Karpas-422 (cell line): ENCODE measurements at places on chromosomes 5 and 9.
A peak's percentile ranks its signal among the peaks of the same experiment; 100 is the strongest.

DNA sequence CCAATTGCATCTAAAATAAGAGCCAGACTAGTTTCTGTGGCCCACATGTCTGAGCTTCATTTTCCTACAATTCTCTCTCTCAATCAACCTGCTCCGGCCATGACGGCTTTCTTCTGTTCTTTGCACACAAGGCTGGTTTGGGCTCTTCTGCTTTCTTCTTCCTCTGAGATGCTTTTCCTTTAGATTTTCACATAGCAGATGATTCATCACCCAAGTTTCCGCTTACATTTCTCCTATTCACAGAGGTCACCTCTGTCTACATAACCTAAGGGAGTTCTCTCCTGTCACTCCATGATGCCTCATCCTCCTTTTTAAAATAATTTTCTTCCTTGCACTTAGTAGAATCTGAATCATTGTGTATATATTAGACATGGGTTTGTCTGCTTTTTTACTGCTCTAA is 334.6 kb upstream of the TUSC1 start:
- DNase-seq: peak; percentile 63

DNA sequence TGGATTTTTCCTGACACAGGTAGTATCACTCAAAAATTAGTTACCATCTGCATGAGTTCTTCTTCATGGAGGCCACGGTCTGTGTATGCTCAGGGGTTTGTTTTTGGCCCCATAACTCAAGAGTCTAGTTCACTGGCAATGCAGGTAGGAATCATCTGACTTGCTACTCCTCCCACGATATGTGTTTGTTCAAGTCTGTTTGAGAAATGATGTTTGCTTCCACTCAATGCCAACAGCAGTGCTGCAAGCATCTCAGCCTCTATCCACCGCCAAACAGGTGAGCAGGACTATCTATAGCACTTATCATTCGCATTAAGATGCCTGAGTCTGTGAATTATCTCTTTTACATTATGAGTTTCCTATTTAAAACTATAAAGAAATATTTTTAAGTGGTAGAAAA is 264.8 kb upstream of the PTGER4 start:
- no peak for DNase-seq

DNA sequence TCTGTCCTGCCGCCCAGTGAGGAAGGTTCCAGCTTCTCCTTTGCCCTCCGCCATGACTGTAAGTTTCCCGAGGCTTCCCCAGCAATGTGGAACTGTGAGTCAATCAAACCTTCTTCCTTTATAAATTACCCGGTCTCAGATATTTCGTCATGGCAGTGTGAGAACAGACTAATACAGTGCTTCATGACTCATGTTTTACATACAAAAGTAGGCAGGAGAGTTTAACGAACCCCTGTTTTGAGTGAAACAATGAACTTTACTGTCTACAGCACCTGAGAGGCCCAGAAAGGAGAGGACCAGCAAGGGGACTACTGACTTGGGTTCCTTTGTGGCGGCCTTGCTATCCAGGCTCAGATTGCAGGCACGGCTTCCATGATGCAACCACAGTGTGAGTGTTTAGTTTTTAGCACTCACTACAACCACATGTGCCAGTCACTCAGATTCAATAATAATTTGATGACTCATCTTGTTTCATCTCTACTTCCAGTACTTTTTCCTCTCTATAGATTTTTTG is 139.1 kb upstream of the CLINT1 start:
- no peak for DNase-seq

- DNase-seq: no peak
These were observed 5.2 kb downstream of the F2R start for GRCh38 chr5:76720988-76721569.

GRCh38 chr9:132407196-132407595 is 556 bp upstream of the TTF1 start:
- no peak for DNase-seq

GRCh38 chr9:76751001-76751400 is 13.2 kb upstream of the PCA3 start:
- DNase-seq: no peak

- no peak for DNase-seq
These were observed 18.9 kb downstream of the CLPTM1L start for GRCh38 chr5:1325870-1326531.

DNA sequence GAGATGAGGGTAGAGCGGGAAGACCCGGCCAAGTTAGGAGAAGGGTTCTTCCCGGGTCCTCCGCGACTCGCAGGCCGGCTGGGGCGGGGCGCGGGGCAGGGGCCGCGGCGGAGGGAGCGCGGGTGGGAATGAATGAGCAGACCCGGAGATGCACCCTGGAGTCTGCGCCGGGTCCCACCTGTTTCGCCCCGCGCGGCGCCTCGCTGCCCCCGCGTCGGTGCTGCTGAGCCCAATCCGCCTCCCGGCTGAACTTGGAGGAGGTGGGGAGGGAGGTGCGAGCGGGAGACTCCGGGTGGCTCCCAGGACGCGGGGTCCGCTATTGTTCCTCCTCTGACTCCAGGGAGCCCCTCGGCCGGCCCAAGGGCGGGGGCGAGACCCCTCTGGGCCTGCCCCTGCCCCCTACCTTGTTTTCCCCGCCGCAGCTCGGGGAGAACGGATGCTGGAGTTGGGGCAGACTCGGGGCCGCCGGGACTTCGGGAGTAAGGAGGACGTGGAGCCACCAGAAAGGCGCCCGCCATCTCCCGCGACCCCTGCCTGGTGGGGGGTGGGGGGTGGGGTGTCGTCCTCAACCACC is 659 bp downstream of the RAI14 start:
- no peak for DNase-seq

- no peak for DNase-seq
These were observed 642.0 kb downstream of the KIF4B start for GRCh38 chr5:155655569-155655968.

DNA sequence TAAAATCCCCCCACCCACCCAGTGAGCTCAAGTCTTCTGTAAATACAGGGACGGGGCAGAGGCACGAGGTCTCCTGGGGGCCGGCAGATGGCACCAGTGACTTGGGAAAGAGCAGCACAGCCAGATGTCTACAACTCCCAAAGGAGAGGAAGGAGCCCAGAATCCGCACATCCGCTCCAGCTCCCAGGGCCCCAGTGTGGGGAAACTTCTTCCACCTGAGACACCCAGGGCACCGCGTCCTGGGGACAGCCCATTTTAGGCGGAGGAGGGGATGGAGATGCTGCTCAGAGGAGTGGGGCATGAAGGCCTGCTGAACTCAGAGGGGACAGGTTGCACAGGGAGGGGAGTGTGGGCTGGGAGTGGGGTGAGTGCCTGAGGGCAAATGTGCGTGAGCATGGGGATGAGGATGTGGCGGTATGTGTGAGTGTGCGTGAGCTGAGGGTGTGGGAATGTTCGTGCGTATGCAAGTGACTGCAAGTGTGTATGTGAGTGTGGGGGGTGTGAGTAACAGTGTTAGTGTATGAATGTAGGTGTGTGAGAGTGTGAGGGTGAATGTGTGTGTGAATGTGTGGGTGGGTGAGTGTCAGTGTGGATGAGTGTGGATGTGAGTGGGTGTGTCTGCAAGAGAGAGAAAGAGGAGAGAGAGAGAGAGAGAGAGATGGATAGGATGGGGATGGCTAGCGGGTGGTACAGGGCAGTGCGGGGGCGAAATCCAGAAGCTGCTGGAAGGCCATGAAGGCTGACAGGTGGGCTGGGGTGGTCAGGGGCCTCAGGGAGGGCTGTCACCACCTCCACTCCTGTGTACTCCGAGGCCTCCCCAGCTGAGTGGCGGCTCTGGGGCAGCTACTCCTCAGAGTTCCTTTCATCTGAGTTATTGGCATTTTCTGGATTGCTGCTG is 63.5 kb downstream of the DUSP1 start:
- DNase-seq: peak; percentile 56

- no peak for DNase-seq
These were observed 32.6 kb upstream of the PRRC2B start for GRCh38 chr9:131361202-131361833.

- no peak for DNase-seq
These were observed 205.2 kb upstream of the ADCY2 start for GRCh38 chr5:7190712-7191250.

DNA sequence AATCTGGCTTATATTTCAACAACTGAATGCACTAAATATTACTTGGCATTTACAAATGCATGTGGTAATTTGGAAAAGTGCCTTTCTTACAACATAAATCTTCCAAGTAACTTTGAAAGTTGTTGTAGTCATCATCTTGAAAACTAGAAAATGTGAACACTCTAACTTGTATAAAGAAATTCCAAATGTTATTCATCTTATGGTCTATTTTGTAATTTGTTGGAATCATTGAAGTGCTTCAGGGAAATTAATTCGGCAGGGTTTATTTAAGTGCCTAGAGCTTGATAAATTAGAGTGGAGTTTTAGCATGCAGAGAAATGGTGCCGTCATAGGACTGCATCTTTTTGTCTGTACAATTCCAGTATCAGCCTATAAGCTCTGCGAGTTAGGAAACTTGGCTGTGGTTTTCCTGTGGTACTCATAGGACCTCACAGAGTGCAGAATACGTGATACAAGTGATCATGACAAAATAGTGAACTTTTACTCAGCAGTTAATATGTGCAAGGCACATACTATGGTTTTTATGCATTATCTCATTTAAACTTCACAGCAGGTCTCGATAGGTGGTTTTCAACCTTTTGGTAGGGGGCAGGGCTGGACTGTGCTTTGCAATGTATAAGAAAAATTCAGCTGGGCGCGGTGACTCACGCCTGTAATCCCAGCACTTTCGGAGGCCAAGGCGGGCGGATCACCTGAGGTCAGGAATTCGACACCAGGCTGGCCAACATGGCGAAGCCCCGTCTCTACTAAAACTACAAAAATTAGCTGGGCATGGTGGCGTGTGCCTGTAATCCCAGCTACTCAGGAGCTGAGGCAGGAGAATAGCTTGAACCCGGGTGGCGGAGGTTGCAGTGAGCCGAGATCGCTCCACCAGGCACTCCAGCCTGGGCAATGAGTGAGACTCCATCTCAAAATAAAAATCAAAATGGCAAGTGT is 79.6 kb downstream of the RAI14 start:
- no peak for DNase-seq

GRCh38 chr5:107779437-107779836 is 108.7 kb upstream of the EFNA5 start:
- DNase-seq: no peak

- DNase-seq: no peak
These were observed 138.7 kb downstream of the SNX18 start for GRCh38 chr5:54656261-54656728.

DNA sequence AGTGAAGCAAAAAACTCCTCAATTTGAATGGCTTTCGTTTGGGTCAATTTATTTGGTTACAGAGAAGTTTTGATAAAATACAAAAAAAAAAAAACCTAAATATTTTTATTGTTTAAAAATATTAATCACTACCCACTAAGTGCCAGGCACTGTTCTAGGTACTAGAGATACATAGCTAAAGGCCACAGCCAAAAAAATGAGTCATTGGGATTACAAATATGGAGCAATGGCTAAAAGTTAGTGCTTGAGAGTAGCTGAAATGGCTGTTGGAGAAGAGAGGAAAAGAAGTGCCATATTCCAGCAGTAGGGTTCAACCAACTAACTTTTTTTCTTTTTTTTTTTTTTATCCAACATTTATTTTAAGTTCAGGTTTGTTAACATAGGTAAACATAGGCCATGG is 130.1 kb upstream of the PTGER4 start:
- no peak for DNase-seq

DNA sequence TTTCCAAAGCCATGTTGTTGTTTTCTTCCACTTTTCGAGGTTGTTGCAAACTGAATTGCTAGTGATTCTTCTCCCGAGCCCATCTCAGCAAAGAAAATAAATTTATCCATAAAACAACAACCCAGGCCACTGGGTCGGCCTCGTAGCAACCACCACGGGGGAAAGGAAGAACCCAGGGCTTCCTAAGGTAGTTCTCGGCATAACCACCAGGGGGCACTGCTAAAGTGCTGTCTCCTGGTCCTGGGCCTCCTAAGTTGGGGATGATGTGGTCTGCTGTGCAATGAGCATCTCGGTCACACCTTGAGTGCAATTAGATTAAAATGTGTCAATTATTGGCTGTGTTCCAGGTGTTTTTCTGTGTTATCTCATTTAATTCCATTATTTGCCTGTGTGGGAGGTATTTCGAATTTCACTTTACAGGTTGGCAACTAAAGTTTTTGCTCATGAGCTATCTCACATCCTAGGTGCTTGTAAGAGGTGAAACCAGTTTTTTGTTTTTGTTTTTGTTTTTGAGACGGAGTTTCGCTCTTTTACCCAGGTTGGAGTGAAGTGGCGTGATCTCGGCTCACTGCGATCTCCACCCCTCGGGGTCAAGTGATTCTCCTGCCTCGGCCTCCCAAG is 102.8 kb upstream of the DAP start:
- DNase-seq: peak; percentile 90

DNA sequence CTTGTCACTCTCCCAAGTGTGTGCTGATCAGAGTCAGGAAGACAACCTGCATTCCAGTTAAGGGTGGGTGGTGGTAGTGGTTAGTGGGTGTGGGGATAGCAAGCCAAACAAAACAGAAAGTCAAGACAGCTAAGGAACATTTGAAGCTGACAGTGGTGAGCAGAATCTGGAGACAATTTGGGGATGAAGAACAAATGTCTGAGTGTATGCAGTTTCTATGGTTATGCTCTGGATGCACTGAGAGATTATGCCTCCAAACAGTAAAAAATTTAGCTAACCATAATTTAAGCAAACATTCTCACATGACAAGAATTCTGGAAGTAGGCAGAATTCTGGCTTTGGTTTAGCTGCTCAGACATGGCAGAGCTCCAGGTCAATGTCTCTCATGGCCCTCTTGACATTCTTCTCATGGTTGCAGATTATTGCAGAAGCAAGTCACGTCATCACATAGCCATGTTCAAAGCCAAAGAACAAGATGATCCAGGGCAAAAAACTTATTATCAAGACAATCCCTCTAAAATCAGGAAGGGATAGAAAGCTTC is 148.7 kb downstream of the LURAP1L start:
- no peak for DNase-seq

DNA sequence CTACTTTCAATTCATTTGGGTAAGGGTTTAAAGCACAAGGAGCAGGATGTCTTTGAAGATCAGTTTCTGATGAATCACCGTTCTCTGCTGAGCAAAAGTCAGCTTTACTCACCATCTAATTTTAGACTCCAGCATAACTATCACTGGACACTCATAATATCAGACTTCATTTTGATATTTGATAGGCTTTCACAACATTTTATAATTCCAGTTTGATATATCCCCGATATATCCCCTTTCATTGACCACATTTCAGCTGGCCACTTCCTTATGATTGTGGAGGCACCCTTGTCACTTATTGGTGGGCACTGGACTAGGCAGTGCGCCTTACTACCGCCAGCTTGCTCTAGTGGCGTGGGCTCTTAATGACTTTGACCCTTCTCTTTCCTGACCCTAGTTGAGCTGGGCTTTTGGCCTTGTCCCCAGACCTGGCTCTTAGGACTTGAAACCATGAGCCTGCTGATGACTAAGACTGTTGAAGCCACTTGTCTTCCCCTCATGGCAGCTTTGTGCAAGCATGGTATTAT is 46.8 kb downstream of the CYSTM1 start:
- DNase-seq: no peak
